Colonic mucosa (tissue), 4 donors: ENCODE measurements at places on chromosomes 7 and 10. TPM values are rescaled to one million over a fixed set of nuclear protein-coding genes. Genes with fewer than 3 reads are reported as not detected.

Gene GFRA1
- 4.9 TPM for total RNA-seq

Gene CHN2
- 12.8 TPM for total RNA-seq

GRCh38 chr10:76086170-76086760 is 654.8 kb downstream of the LRMDA start:
- no peak for DNase-seq
- no peaks in the 10 kb centered on the region for H3K36me3 ChIP-seq
- H3K27ac ChIP-seq, result no peak overlapping the region
- no peaks in the 10 kb centered on the region for H3K27me3 ChIP-seq
- no peak overlapping the region for H3K4me3 ChIP-seq

Gene CDNF
- 0.82 TPM for total RNA-seq

Gene ZCWPW1
- total RNA-seq, result 1.1 TPM

DNA sequence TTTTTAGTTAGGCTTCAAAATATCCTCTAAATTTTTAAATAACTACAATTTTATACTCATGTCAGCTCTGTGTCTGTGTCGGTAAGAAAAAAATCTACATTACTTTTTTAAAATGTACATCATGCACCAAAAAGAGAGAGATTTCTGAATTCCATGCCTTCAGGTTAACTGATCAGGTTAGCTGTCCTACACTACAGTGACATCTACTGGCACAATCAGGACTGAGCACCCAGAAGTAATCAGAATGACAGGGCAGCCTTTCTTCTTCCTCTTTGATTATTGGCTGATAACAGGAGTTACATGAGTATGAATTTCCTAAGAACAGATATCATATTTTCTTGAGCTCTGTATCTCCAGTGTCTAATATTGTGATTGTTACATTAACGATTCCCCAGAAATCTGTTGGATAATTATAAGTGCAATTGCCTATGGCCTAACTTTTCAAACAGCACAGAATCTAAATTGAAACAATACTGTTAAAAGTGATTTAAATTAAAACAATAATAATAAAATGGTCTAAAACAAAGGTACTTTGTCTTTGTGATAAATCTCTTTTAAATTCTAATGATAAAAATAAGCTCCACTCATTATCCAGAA is 41.8 kb upstream of the HYCC1 start:
- no peak overlapping the region for H3K27ac ChIP-seq
- no peak overlapping the region for H3K4me3 ChIP-seq
- no peaks in the 10 kb centered on the region for H3K27me3 ChIP-seq
- H3K36me3 ChIP-seq, result no peaks in the 10 kb centered on the region
- H3K4me1 ChIP-seq, result no peaks in the 10 kb centered on the region

DNA sequence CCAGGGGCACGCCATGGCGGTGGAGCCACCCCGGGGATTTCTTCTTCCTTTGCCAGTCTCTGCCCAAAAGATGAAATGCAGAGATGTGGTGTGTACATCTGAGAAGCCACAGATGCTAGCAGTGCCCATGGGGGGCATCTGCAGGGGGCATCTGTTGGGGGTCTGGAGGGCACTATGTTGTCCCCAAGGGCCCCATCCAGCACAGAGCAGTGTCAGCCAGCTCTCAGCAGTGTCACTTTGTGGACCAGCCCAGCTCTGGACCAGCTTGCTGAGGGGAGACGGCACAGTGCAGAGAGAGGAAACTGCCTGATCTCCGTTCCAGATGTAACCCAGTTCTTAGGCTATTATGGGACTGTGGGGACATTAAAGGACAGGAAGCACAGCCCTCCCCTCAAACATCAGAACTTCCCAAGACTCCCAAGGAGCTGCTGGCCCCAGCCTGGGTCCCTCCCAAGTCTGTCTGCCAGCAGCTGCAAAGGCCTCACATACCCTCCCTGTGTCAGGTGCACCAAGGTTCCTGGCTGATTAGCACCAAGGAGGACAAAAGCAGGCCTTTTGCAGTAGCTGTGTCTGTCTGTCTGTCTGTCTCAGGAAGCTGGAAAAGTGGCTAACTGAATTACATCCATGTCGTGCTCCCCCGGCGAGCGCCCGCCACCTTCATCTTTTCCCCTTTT is 536.5 kb downstream of the PTPRN2 start:
- no peaks in the 10 kb centered on the region for H3K36me3 ChIP-seq
- H3K27ac ChIP-seq, result no peak overlapping the region
- no peaks in the 10 kb centered on the region for H3K4me1 ChIP-seq

DNA sequence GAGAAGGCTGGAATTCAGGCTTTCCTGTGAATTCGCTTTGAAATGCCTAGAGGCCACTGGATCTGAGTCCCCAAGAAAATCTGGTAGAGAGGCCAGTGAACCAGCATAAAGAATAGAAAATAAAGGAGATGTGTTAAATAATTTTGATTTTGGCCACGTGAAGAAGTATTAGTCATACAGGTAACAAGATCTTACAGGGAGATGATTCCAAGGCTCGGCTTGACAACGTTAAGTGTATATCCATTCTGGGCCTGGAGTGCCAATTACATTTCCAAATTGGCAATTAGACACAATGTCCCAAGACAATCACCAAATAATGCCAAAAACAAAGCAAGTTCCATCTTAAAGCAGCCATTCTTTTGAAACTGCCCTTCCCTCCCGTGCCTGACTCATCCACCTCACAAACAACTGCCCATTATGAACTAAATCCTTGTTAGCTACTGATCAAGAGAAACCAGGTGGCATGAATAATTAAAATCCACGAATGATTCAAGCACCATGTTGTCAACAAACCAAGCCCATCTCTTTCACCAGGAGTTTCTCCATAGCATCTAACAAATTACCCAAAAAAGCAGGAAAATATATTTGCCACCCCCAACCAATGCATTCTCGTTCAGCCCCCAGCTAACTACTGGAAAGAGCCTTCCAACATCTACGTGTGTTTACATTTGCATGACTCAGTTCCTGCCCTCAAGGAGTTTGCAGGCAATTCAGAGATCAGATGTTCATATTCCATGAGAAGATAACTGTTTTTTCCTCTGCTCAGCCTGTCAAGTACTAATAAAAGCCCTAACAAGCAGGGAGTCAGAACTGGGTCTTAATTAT is 8.5 kb downstream of the KCNMA1 start:
- H3K27ac ChIP-seq, result no peak overlapping the region
- H3K4me1 ChIP-seq, result peaks cover 3% of the 10 kb centered on the region
